ENCODE measurements at places on chromosomes 12 and 14.
A peak's percentile ranks its signal among the peaks of the same experiment; 100 is the strongest.

DNA sequence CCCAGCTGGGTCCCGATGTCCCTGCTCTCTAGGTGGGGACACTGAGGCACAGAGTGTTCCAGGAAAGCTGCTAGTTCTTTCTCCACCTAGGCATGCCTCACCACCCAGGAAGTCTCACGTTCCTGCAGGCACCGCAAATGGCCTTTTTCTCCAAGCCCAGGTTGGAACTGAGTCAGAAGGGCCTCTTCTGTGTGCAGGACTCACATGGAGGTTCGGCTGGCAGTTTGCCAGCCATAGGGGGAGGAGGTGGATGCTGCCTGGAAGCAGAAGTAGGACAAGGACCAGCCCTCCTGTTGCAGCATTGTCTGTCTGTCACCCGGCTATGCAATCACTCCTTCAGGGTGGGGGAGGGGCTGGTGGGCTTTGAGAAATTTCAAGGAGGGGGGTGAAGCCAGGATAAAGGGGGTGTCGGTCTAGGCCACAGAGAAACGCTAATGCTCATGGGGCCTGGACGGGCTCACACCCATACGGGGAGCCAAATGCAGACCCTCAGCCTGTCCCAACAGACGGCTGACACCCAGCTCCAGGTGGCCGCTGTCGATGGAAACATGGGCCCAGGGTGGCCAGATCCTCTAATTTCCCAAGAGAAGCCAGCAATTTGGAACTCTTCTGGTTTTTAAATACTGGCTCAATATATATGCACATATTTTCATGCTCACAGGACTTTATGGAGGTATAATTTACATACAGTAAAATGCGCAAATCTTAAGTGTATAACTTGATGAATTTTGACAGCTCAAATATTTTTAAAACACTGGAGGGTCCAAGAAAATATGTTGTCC is 120.5 kb downstream of the PHETA1 start:
- no peak for DNase-seq

DNA sequence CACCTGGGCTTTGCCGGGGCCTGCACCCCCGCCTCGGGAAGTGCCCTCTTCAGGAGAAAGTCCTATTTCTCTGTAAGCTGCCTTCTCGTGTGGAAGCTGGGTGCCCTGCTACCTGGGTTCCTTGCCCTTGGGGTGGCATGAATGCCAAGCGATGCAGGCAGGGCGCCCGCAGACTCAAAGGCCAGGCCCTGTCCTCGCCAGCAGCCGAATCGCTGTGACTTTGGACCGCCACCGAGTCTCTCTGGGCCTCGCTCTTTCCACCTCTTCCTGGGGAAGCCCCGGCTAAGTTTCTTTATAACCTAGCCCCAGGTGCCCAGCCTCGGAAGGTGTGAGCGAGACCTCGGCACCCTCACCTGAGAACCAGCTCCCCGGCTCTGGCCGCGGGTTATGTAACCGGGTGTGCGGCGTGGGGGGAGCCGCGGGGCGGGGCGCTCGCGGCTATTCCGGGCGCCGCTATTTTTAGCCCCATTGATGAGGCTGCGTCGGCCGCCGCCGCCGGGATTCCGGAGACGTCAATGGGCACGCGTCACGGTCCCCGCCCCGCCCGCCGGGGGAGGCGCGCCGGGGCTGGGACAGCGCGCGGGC is 14.6 kb upstream of the NR4A1 start:
- DNase-seq, result peak; percentile 73

DNA sequence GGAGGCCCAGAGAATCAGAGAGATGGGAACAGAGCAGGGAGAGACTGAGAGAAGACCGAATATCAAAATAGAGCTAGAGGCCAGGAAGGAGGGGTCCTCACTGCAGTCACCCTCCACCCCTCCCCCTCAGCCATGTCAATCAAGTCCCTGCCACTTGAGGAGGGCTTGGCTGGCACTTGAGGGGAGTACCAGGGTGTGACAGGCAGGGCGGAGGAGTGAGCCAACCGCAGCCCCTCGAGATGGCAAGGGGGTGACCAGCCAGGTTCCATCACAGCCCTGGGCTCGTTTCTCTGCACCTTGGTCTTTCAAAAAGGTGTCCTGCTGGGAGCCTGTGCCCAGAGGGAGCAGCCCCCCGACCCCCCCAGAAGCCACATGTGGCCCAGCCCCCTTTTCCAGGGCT is 4.2 kb downstream of the AQP5 start:
- no peak for DNase-seq

- DNase-seq, result no peak
Measured at GRCh38 chr14:57796556-57796955, 69.3 kb downstream of the SLC35F4 start.

- no peak for DNase-seq
Measured at GRCh38 chr12:93087840-93088610, 158.9 kb upstream of the EEA1 start.

- no peak for DNase-seq
Measured at GRCh38 chr12:4911316-4911994, 1.8 kb downstream of the KCNA1 start.
